ENCODE measurements at places on chromosomes 4 and X.

- DNase-seq = peak; percentile 35
These were observed 105.7 kb upstream of the PDLIM3 start for GRCh38 chr4:185640811-185641675.

DNA sequence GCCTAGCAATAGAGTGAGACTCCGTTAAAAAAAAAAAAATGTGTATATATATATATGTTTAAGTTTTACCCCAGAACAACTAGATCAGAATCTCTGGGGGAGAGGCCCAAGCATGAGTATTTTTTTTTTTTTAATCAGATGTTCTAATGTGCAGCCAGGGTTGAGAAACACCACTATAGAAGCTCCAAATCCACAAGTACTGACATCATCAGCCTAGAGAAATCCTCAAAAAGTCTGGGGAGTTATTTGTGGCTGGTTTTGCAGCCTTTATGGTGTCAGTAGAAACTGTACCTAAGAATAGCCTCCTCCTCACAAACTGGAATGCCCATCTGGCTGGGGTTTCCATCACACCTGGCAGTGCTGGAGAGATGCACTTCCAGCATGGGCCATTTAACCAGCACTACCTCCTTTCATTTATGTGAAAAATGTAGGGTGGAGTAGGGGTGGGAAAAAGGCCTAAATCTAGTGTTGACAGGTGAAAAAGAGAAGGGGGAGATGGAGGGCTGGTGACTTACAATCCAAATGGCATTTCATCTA is 93.5 kb downstream of the CBLL2 start:
- peak; percentile 9 for DNase-seq

GRCh38 chrX:104935581-104935980 is 284.9 kb downstream of the TEX13A start:
- no peak for DNase-seq

GRCh38 chr4:87026800-87027495 is 92.1 kb downstream of the AFF1 start:
- DNase-seq = no peak

- no peak for DNase-seq
These were observed 238.2 kb upstream of the INTU start for GRCh38 chr4:127394516-127394915.

GRCh38 chr4:151038452-151039157 is 23.5 kb upstream of the LRBA start:
- DNase-seq = no peak

GRCh38 chr4:141177171-141177570 is 43.5 kb upstream of the ZNF330 start:
- no peak for DNase-seq

GRCh38 chr4:141654098-141654497 is 17.7 kb downstream of the IL15 start:
- DNase-seq = no peak

DNA sequence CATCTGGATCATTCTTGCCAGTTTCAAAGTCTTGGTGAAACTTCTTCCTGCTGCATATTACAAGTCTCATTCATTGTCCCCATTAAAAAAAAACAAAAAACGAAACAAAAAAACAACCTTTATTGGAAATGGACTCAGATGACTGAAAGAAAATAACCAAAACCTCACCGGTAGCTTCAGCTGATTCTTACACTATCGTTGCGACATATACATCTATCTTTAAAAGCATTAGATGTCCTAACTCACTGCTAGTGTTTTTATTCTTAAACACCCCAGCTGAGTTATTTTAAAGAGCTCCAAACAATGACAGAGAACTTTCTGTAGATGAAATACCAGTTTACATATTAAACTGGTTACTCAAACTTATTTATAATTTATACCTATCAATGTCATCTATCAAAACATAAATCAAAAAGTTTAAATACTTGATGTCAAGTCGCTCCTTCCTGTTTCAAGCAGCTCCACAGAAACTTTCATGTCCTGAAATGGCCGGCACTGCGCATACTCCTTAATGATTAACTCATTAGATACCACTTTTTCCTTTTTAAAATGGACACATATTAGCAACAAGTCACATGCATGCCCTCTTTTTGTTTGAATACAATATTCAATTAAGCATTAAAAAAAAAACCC is 87.2 kb downstream of the HPRT1 start:
- no peak for DNase-seq

GRCh38 chrX:37424000-37424429 is 74.9 kb downstream of the PRRG1 start:
- no peak for DNase-seq

DNA sequence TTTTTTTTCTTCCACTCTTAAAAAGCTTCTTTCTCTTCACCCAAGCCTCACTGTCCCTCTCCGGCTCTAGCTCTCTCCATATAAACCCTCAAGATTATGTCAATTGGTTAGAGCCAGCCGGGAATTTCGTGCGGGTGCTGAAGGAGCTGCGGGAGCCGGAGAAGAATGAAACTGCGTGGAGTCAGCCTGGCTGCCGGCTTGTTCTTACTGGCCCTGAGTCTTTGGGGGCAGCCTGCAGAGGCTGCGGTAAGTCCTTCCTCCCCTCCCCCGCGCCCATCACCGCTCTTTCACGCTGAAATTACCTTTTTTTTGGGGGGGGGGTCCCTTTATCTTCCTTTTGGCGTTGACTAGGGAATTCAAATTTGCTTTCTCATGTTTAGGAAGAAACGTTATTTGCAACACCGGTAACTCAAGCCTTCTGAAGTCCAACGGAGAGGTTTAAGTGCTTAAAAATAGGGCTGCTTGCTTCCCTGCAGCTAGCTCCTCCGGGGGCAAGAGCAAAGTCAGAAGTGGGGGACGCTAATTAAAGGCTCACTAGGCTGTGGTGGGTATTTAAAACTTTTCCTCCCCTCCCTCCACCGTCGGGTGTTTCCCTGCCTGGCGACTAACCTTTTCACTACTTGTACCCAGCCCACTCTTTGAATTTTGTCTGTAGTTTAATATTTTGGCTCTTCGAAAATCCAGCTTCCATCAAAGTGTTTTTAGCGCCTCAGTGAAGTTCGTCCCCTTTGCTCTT is 491 bp downstream of the COL4A5 start:
- no peak for DNase-seq

DNA sequence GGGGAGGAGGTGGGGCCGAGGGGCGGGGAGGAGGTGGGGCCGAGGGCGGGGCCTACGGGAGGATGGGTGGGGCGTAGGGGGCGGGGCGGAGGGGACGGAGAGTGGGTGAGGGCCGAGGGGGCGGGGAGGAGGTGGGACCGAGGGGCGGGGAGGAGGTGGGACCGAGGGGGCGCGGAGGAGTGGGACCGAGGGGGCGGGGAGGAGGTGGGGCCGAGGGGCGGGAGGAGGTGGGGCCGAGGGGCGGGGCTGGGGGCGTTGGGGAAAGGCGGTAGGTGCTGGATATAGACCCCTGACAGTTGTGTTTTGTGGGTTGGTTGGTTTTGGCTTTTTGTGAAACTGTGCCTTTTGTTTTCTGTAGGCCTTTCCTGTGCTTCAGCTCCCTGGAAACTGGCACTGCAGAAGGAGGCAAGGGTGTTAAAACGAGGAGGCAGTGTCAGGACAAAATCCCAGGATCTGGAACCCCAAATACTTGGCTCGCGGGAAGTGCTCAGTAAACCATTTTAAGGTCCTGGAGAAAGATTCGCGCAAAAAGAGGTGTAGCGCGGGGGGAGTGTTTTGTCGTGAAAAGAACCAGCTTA is 580 bp upstream of the MMGT1 start:
- DNase-seq = peak; percentile 71

GRCh38 chrX:53716328-53717088 is 30.0 kb upstream of the HUWE1 start:
- DNase-seq = no peak

GRCh38 chrX:104105330-104106262 is 6.7 kb upstream of the ZCCHC18 start:
- no peak for DNase-seq

DNA sequence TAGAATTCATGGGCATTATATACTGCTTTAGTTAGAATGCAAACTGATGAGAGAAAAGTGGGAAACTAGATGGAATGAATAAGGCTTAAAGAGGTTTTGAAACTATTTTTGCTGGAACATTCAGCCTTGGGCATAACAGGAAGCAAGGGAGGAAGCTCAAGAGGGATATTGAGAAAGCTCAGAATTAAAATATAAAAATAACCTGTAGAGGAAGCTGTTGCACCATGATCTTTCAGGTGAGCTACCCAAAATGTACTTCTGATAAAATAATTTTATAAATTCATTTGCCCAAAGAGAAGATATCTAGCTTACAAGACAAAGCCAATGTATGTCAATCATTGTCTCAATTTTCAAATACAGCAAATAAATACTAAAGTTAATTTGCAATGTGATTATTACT is 11.3 kb downstream of the GC start:
- no peak for DNase-seq

GRCh38 chr4:77305766-77306165 is 148.8 kb downstream of the CCNG2 start:
- no peak for DNase-seq

Data from NCI-H2171 (cell line).